Lung microvascular endothelial cell (primary cell): ENCODE measurements at places on chromosomes 4 and X. TPM values are rescaled to one million over a fixed set of nuclear protein-coding genes. Genes with fewer than 3 reads are reported as not detected.

- peak; percentile 63 for DNase-seq
Measured at GRCh38 chr4:121690001-121690400, 6.8 kb downstream of the ANXA5 start.

DNA sequence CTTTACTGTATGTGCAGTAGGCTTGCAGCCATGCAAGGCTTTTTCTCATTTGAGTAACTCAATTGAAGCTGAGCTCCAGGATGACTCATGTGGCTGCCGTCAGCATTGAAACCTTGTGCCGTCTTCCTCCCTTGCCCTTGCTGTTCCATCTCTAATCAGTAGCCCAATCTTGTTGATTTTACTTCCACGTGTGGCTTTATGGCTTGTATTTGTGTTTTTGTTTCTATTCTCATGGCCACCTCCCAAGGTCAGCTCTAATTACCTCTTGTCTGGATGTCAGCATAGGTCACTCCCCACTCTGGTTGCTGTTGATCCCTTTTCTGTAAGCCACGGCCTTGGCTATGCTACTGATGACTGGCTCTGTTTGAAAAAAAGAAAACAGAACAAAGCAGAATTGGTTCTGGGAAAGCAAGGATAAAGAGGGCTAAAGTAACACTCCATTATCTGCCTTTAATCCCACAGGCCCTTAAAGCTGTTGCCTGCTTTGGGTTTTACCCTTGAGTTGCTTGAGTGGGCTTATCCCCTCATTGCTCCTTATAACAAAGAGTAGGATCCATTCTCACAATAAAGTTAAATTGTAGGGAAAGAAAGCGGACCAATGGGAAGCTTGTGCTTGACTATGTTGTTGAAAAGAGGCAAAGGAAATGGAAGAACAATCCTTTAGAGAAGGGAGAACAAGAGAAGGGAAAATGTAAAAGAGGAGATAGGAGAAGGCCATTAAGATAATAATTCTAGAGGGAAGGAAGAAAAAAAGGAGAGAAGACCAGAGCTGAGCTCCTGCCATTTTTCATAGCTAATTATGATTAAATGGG, 173.9 kb upstream of the PGRMC2 start:
- DNase-seq, result peak; percentile 88

DNA sequence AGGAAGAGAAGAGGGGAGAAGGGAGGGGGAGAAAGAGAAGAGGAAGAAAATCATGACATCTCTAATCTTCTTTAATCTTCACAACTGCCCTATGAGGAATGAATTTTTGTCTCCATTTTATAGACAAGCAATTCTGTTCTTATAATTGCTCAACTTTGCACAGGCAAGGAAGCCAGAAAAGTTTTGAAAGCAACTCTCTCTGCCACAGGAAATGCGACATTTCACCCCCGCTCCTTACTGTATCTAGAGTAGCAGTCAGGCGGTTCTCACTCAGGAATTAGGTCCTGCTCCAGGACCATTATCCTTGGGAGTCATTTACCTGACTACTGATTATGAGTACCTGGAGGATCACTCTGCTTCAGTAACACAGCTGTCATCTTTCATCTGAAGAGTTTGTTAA, 69.2 kb upstream of the FAM9A start:
- DNase-seq, result no peak

DNA sequence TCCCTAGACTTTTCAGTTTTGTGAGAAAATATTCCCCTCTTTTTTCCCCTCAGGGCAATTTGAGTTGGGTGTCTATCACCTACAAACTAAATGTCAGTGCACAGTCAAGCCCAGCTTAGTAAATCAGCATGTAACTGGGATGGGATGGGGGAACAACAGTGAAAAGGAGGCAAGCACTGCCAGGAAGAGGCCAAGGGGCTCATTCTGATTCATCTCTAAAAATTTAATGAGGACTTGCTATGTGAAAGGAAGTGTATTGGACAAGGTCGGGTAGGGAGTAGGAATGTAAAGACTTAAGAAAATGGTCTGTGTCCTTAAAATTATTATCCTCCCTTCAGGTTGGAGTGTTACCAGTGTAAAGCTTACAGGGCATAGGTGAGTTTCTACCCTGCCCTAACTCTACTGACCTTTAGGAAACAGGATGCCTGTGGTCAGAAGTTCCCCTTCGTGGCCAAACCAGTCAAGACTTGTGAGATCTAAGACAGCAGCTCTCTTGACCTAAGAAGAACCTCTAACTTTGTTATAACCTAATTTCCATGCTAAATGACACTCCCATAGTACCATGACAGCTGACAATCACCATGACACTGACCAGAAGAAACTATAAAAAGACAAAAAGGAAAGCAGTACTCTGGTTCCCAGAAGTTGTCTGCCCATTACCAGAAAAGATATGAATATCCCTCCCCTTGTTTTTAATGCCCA, 194.4 kb upstream of the LDB2 start:
- DNase-seq, result no peak

DNA sequence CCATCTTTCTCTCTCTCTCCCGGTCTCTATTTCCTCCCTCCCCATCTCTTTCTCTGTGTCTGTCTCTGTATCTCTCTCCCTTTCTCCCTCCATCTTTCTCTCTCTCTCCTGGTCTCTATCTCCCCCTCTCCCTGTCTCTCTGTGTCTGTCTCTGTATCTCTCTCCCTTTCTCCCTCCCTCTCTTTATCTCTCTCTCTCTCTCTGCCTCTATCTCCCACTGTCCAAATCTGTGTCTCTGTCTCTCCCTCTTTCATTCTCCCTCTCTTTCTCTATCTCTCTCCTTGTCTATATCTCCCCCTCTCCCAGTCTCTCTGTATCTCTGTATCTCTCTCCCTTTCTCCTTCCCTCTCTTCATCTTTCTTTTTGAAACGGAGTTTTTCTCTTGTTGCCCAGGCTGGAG, 23.6 kb downstream of the IL3RA start:
- DNase-seq, result no peak

GRCh38 chr4:164383358-164384220, 370.3 kb upstream of the SMIM31 start:
- peak; percentile 33 for DNase-seq

DNA sequence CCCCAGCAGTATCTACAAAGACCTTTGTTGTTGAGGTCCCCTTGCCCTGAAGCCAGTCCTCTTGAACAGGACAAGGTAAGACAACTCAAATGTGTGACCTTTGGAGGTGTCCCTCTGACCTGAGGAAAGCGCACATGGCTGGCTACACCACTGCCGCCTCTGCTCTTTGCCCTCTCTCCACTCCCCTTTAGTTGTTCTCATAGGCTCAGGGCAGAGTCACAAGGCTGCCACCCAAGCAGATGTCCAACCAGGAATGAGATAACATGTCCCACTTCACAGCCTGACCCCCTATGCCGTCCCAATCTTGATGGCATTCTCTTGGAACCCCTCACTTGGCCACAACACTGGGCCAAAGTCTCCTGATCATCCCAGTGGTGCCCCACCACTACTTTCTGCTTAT, 46.3 kb downstream of the APLN start:
- no peak for DNase-seq

Gene DHRSX
- 14.4 and 23.6 TPM in 2 replicates for total RNA-seq

DNA sequence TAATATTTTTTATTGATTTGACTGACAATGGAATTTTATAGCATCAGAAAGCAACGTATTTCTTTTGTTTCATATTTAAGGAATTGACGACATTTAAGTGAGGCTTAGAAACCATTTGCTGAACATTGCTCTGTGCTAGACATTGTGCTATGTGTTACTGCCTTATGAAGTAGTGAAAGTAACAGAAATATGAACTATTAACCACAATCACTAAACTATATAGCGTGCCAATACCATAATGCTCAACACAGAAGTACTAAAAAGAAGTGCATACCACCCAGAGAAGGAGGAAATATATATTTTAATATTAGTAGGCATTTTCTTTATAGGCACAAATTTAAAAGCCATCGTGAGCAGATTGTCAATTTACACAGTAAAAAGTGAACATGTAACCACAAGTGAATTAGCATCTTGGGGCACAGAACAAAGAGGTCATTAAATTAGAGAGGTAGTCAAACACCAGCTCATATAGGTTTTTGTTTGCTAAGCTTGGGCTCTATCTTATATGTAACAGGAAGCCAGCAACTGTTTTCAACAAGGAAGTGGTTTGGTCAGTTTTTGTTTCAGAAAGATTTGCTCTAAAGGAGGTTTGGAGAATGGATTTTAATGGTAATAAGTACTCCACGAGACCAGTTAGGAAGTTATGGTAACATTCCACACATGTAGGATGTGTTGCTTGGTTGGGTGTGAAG, 270.7 kb downstream of the GRXCR1 start:
- DNase-seq, result no peak

DNA sequence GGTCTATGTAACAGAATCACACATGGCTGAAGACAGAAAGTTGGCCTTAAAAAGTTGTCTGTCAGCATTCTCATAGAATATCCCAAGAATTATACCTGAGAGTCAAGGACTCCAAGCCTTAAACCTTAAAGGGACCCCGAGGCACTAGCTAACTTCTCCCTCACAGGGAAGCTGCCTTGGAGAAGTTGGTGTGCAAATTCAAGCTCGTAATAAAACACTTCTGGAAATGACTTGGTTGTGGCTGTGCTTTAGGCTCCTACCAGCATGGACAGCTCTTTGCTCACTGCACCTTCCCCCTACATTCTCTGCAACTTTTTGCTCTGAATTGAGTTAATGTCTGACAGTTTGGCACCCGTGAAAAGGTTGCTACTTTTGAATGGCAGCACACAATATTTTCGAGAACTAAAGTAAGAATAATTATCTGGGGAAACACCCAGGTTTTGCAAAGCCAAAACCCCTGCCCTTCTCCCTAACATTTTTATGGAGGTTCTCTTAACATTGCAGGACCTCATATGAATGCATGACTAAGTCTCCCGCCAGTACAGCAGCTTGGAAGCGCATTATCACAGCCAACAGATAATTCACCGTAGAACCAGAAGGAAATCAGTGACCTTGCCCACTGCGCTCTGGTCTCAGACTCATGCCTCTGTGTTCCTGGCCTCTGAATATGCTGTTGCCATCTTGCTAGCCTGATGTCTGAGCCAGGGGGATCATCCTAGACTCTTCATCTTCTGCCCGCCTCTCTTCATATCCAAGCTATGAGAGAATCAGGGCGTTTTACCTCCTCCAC, 91.0 kb downstream of the MGST2 start:
- no peak for DNase-seq
